ENCODE measurements at places on chromosomes 6 and 20.

GRCh38 chr20:8331740-8332412, 199.8 kb downstream of the PLCB1 start:
- DNase-seq: peak; percentile 8

DNA sequence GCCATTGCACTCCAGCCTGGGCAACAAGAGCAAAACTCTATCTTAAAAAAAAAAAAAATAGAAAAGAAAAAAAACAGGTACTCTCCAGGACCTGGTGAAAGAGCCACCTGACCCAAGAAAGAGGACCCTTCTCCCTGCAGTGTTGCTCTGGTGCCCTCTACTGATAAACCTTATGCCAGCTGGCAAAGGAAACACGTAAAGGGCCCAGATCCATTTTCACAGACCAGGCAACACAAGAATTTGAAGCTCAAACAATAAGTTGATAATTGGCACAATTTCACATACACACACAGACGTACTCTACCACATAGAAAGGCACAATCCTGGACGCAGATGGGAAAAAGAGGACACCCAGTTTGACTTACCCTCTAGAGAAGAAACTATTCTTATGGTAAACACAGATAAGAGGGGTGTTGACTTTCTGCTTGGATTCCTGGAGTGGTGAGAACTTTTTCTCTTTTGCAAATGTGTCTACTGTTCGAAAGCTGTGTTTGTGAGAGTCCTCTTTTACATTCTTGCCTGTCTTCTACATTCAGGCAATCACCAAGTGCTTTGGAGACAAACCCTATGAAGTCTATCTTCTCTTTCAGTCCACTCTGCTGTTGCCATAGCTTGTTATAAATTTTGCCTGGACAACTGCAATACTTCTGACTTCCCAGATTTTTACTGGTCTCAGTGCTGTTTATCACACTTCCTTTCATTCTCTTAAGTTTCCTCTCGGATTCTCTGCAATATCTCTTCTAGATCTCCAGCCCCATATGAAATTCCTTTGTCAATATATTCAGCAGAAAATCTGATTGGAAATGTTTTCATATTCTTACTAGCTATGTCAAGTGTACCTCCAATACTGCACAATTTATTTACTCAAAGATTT, 6.4 kb upstream of the SNRPB start:
- no peak for DNase-seq

GRCh38 chr20:4112481-4113421, 97.4 kb upstream of the RNF24 start:
- DNase-seq: peak; percentile 52

- DNase-seq: no peak
These were observed 6.0 kb downstream of the GJA1 start for GRCh38 chr6:121441477-121441876.

- no peak for DNase-seq
These were observed 27.5 kb upstream of the NHSL1 start for GRCh38 chr6:138526822-138527235.

DNA sequence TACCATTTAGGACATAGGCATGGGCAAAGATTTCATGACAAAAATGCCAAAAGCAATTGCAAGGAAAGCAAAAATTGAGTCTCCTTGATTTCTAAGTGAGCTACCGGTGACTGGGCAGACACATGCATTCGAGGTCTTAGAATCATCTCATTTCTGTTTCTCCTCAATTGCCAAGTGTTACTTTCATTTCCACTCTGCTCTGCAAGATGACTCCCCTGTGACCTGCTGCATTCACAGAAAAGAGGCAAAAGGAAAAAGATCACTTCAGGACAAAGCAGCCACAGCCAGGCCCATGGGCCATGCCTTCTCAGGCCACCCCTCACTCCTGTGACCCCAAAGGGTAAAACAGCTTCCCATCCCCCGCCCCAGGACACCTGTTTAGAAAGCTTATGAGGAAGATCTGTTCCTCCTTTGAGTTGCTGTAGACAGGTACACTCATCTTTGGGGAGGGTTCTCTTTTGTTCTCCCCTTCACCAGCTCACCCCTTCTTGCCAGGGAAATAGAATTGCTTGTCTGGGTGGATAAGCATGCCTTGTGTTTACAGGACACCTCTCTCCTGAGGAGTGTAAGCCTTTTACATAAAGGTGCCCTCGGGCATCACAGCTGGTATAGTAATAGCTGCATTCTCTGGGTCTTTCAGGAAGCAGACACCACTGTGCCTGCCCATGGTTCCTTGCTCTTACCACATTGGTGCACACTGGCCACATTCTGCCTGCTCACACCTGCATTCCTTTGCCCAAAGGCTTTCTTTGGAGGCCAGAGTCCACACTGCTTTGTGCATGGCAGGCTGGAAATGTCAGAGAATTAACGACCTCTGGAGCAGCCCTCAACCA, 105.0 kb downstream of the SLC24A3 start:
- DNase-seq: peak; percentile 35

DNA sequence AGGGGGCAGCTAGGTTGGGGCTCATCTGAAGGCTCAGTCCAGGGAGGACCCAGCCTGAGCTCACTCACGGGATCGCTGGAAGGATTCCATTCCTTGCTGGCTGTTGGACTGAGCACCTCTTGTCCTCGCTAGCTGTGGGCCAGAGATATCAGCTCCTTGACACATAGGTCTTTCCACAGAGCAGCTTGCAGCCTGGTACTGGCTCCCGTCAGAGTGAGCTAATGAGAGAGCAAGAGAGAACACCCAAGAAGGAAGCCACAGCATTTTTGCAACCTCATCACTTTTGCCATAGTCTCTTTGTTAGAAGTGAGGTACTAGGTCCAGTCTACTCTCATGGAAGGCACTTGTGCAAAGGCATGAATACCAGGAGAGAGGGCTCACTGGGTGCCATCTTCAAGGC, 179.9 kb downstream of the CDC5L start:
- DNase-seq: no peak

DNA sequence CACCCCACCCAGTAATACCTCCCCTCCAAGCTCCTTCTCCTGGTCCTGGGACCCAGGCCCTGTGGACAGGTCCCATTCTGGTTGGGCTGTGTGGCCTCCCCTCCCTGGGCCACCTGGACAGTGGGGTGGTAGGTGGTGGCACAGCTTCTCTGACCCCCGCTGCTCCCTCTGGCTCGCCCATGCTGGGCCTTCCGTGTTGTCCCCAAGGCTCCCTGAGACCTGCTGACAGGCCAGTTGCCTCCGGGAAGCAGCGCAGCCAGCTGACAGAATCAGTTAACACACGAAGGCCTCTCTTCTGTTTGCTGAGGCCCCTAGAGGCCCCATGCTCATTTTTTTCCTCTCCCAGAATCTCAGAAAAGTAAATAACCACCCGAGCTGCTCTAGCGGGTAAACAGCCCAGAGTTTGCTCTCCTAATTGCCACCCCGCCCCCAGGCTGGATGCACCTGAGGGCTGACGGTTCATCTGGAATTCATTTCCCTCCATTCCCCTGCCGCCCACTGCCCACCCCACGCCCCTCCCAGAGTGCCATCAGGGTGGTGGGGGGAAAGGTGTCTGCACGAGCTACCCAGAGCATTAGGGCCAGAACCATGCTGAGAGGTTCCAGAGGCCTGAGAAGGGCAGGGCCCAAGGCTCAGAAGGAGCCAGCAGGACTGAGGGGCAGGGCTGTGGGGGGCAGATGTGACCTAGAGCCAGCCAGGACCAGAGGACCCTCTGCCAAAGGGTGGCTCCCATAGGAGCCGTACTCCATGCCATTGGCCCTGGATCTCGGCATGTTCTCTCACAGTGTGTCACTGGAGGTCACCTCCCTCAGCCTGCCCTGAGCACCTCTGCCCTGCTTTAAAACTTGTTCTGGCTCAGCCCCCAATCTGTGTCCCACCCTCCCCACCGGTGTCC, 157.5 kb downstream of the GRM4 start:
- DNase-seq: no peak

GRCh38 chr6:95741045-95741444, 163.7 kb downstream of the MANEA start:
- DNase-seq: no peak

- DNase-seq: no peak
These were observed 30.1 kb downstream of the HDDC2 start for GRCh38 chr6:125271486-125272159.

- DNase-seq: peak; percentile 34
These were observed 40.3 kb upstream of the ANGPT4 start for GRCh38 chr20:956330-956951.

- peak; percentile 29 for DNase-seq
These were observed 332.9 kb downstream of the COL12A1 start for GRCh38 chr6:74872754-74873476.

DNA sequence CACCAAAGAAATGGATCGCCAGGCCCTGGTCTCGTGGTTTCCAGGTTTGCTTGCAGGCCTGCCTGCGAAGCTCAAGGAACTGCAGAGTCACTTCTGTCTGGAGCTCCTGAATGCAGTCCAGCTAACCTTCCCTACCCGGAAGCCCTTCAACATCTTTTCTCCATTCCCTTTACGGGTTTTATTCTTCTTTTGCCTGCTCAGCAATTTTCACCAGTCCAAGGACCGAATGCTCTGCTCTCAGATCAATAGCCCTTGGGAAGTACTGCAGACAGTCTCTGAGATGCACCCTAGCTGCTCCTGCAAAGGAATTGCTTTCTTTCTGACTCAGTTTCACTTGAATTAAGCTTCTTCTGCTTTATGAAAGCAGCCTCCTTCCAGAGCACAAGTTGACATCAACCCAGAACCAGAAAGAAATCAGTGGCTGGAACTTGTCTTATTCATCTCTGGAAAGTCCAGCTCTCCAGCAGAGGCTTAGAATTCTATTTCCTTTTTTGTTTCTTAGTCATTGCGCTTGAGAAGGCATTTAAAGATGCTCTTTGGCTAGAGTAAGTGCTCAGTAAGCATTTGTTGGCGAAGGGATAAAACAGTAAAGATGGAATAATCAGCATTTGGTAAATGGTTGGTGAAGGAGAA, 18.7 kb upstream of the YWHAB start:
- no peak for DNase-seq
